NCI-H187 treated with DMSO at 0.1 percent for 48 hours (cell line): ENCODE measurements at places on chromosomes 7 and 10.

DNA sequence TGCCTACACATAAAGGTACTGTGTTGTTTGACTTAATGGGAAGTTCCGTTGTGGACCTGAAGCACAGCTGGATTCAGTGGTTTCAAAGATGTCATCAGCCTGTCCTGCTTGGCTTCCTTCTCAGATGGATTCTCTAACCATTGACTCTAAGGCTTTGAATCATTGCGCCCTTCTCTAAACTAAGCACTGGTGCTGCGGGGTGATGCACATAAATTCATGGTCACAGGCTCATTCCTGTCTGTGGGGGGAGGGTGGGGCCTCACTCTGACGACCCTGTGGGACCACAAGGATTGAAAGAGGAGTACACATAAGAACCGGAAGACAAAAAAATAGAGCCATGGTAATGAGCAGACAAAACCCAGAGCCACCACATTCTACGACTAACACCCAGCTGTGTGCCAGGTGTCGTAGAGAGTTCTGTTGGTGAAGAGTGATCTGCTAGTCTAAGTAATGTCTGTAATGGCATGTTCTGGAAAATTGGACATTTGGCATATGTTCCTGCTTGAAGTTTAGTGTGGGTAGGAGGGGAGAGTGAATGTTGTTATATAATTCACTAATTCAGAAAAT lies 97.3 kb upstream of the YAE1 start:
- DNase-seq, result no peak

- DNase-seq, result no peak
These were observed 8.8 kb downstream of the SLC4A2 start for GRCh38 chr7:151068069-151068773.

DNA sequence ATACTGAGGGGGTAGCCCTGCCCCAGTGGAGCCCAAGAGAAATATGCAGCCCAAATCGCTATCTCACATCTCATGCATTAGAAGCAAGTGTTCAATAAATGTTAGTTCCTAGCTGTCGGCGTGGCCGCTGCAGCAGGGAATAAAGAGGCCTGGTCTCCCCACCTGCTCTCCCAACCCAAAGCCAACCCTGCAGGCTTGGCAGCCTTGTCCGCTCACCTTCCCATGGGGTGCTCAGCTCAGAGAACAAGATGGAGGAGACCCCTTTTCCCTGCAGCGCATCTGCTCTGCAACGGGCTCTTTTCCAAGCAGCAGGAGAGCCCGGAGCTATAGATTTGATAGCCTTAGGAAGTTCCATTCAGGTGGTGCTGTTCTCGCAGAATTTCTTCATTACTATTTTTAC lies 12.0 kb upstream of the DOCK1 start:
- no peak for DNase-seq

- DNase-seq, result no peak
These were observed 37.3 kb upstream of the TPST1 start for GRCh38 chr7:66167773-66168387.

DNA sequence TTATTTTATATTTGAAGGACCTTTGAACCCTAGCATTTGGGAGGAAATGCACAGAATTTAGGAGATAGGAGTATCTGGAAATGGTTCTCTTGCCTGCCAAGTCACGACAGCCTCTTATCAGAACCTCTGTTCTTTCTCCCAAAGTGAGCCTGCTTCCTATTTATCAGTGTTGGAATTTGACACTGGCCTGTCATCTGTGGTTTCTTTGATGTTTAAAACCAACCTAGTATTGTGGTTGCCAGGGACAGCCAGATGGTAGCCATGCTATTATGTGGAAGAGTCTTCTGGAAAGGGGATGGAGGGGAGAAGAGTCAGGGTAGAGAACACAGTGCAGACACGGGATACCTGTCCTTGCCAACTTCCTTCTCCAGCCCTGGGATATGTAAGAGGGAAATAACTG lies 21.1 kb downstream of the ZNF282 start:
- no peak for DNase-seq

DNA sequence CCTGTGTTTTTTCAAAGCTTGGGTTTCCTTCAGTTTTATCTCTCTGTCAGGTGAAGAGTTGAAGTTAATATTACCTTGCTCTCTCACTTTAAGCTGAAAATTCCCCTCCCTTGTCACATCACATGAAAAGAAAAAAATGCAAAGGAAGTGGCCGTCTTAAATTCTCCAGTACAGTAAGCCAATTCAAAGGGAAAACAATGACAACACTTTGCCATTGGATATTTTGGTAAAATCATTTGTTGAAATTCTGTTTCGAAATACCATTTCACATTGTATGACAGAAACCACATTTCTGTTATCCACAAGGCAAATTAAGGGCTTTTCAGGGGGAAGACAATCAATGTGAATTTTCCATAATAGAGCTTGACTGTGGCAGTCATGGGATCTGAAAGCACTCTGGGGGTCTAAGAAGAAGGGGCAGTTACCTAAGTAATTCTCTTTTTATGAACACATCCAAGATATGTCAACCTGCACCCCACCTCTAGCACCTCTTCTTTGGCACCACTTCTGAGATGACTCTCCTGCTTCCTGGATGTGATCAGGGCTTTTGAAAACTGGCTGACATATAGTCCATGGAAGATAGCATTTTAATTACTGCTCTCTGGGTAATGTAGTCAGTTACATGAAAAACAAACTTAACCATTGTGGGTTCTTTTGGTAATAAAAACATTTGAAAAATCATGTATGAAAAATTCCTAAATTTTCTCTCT lies 63.8 kb downstream of the ENTPD1 start:
- DNase-seq, result no peak

DNA sequence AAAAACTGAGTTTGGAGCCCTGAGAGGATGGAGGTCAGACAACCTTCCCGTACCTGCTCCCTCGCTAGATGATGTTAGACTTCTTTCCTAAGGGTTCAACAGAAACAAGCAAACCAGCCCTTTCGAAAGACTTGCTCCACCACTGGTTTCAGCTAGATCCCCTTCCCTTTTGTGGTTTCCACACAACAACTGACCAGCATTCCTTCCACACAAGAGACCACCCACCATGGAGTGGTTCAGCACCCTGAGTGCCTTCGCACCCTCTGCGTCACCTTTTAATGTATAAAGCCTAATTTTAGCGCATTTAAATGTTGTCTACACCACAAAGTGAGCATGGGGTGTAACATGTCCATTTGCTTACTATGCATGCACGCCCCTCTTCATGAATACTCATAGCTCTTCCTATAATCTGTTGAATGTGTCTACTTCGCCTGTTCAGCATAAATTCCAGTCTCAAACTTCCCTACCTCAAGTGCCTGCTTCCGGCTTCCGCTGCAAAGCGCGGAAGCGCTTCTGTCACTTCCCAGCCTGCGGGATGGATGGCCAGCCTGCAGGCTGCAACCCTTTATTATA lies 69.0 kb downstream of the TACC2 start:
- DNase-seq, result no peak

- DNase-seq, result no peak
These were observed 43.0 kb upstream of the SLIT1 start for GRCh38 chr10:97228775-97229157.

GRCh38 chr7:23043441-23043840 lies 29.5 kb upstream of the HYCC1 start:
- DNase-seq, result no peak

- no peak for DNase-seq
These were observed 86.0 kb downstream of the CH25H start for GRCh38 chr10:89120931-89121763.

- DNase-seq, result no peak
These were observed 16.0 kb downstream of the CYP3A43 start for GRCh38 chr7:99843808-99844207.

DNA sequence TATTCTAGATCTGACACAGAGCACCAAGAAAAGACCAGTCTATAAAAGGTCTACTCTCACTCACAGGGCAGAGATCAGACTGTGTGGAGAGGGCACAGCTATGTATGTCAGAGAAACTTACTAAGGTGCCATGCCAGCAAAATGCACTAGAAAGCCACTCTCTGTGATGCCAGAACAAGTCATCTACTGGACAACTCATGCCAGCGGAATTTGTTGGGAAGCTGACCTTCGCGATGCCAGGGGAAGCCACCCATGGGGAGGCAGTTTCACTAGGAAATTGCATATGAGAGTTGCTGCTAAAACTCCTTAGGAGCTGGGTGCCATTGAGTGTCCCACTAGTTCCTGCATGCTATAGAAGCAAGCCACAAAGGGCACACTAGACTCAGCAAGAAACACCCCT lies 58.5 kb downstream of the MICU1 start:
- DNase-seq, result no peak

DNA sequence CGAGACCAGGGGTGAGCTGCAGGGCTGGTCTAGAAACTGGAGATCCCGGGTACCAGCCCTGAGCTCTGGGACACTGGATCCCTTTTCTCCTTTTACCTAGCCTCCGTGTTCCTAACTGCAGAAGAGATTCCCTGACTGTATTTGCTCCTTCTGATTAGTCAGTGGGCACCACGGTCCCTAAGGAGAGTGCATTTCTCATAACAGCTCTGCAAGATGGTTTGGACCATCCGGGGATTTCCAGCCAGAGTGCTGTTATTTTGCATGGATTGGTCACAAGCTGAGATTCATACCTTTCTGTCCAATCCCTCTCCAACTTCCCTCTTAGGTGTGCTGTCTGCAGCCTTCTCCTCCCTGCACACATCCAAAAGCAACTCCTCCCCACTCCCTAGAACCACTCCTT lies 122.6 kb downstream of the MYL10 start:
- DNase-seq, result no peak

GRCh38 chr10:99303899-99304861 lies 25.0 kb upstream of the CNNM1 start:
- no peak for DNase-seq

DNA sequence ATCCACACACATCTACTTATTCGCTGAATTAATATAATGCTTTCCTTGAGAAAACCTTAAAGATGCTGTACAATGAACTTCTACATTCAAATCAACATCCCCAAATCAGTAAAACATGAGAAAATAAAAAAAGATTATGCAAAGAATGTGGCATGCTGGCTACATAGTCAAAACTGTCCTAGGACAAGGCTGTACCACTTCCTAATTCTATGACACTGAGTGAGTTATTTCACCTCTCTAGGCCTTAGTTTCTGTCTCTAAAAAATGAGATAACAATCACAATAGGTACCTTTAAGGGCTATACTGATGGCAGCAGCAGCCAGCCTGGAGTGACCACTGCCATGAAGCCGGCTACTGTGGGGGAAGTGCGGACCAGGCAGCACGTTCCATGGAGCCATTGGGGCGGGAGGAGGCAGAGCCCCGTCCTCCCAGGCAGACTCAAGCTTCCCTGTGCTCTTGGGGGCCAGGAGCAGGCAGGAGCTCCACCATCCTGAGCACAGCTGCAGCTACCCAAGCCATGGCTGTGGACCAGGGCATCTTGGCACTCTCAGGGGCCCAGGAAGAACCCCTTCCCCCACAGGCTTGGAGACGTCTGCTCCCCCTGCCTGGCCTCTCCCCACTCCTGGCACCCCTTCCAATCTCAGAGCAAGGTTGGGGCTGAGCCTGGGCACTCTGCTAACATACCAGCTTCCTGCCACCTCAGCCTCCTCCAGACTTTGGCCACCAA lies 110.2 kb downstream of the ELAPOR2 start:
- no peak for DNase-seq

DNA sequence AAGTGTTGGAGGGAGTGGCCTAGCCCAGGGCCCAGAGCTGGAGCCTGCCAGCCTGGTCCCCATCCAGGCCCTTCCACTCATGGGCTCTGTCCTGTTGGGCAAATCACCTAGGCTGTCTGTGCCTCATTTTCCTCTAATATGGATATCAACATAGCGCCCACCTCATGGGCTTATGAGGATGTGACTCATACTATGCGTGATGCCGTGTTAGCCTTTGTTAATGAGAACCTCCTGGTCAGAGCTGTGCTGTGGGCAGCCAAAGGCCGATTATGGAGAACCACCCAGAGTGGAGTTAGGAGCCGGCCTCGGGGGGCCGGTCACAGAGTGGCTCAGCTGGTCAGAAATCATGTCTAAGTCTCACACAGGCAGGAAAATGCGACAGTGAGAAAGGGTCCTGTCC lies 306.4 kb downstream of the PAXIP1 start:
- DNase-seq, result no peak

- no peak for DNase-seq
These were observed 109.5 kb upstream of the TMEM72 start for GRCh38 chr10:44801383-44802327.

- no peak for DNase-seq
These were observed 154.9 kb downstream of the ATE1 start for GRCh38 chr10:121772884-121773283.

DNA sequence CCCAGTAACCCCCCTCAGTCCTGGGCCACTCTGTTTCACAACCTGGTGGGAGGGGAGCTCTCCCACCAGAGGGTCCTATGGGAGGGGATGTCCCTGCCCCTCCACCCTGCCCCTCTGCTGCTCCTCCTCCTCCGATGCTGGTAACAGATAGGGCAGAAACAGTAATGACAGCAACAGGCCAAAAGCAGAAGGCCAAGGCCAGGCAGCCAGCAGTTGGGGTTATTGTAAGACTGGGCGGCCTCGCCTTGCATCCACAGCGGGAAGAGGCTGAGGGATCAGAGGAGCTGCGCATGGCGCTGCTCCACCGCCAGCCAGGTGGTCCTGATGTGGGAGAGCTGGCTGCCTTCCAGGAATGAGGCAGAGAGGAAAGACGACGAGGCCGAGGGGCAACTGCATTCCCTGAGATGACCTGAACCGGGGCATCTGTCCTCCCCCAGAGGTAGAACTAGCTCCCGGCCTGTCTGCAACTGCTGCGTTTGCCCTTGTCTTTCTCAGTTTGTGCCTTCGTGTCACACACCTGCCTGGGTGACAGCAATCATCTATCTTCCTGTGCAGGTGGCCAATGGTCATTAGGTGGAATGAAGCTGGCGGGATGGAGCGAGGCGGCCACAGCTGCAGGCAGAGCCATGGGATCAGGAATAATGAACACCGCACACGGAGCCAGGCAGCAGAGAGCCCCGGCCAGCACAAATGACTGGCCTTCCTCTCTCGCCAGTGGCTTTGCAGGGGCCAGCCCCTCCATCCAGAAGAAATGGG lies 54.0 kb upstream of the CACUL1 start:
- DNase-seq, result no peak

GRCh38 chr7:144834641-144835144 lies 1.2 kb downstream of the TPK1 start:
- no peak for DNase-seq

DNA sequence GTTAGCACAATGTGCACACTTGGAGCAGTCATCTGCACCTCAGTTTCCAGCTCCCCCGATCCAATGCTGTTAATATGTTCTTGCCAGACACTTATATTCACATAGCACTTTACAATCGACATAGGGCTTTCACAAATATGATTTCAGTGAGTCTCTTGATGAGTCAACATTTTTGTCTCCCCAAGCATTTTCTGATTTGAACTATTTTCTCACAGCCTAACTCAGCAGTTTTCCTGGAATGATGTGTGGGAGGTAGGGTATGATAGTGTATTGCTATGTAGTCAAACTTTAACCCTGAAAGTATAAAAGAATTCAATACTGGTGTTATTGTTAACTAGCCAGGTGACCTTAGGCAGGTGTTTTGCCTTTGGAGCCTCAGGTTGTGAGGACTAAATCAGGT lies 82.5 kb upstream of the LRGUK start:
- no peak for DNase-seq

DNA sequence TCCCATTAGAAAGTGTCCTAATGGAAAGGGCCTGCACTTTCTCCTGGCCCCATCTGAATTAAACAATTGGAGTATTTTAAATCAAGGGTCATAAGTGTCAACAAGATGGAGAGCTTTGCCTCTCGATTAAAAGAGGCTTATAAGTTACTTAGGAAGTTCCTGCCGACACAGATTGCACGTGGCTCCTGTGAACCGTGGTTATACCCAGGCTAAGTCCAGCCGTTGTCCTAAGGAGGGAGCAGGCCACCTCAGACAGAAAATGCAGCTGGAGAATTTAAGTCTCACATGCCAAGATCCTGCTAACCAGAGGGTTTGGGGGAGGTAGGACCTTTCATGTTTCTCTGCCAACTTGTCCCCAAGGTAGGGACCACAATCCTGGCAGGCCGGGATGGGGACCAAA lies 626.5 kb upstream of the GALNT17 start:
- DNase-seq, result no peak
